Upper lobe of right lung (tissue), 1 donor: ENCODE measurements at places on chromosomes 7 and 10. TPM values are rescaled to one million over a fixed set of nuclear protein-coding genes. Genes with fewer than 3 reads are reported as not detected.

DNA sequence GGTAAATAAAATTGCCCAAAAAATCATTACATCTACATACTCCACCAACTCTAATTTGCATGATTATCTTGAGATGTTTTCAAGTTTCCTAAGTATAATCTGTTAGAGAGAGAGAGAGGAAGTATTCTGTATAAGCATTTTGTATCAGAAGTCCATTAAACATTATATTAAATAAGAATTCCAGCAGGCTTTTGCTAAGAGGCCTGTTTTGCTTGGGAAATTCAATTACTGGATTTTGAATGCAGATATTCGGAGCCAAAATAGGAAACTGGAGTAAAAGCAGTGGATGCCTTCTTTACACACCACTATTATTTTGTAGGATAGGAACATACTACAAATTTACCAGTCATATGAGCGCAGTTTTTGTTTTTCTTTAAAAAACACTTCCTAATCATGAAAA is 727.8 kb downstream of the CNTNAP2 start:
- no peak for DNase-seq

H2BK1 gene
- not detected for total RNA-seq

GRCh38 chr7:43803865-43804264 is 45.4 kb downstream of the BLVRA start:
- no peak for DNase-seq

STOX1 gene
- 0.46 TPM for total RNA-seq

DNA sequence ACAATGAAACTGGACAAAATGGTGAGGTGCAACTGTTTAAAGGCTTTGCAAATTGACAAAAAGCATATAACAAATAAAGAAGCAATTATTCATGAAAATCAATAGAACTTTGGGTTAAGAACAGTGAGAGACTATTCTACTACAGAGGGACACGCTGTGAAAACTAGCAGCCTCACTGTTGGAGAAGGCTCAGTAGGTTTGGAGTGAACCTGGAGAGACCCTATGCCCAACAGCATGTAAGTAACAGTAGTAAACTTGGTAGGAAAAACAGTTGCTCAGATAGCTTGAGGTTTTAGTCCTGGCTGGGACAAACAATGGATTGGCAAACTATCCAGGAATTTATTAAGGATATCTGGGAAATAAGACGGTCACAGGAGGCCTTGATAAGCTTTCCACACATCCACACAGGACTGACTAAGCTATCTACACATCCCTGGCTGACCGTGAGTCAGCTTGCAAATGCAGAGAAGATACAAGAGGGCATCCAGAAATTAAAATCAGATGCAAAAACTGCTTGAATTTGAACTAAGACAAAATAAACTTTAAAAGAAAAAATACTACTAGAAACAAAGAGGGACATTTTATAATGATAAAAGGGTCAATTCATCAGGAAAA is 15.9 kb downstream of the FAM149B1 start:
- no peak for DNase-seq
